Anterior cingulate cortex (tissue), 58 donors: ENCODE measurements at places on chromosomes 4 and X.

DNA sequence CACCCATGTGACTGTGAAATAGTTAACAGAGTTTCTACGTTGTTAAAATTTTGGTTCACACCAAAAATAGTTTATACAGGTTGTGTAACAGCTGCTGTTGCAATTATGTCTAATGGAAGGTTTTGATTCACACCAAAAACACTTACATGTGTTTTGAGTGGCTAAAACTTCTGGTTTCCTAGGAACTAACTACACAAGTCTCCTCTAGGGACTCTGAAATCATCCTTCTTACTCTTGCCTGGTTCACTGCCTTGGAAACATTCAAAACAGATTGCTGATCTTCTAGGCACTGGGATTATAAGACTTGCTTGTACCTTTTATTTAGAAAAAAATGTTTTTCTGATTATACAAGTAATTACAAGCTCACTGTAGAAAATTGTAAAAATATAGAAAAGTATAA lies 14.9 kb upstream of the MORC4 start:
- no peak for DNase-seq

GRCh38 chr4:186132577-186133242 lies 28.2 kb downstream of the FAM149A start:
- no peak for DNase-seq

DNA sequence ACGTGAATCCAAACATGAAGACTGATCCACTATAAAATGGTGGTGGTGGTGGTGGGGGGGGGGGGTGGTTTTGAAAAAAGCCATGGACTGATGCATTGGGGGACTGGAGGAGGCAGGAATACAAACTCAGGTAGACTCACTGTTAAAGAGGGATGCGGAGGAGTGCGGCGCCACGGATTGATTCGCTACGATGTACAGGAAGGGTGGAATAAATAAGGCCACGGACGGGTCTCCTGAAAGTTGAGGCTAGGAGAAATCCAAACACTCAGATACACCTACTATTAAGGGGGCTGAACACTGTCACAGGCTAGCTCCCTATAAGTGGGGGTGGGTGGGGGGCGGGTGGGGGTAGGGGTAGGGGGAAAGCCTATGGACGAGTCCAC lies 591 bp downstream of the ELK1 start:
- no peak for DNase-seq

DNA sequence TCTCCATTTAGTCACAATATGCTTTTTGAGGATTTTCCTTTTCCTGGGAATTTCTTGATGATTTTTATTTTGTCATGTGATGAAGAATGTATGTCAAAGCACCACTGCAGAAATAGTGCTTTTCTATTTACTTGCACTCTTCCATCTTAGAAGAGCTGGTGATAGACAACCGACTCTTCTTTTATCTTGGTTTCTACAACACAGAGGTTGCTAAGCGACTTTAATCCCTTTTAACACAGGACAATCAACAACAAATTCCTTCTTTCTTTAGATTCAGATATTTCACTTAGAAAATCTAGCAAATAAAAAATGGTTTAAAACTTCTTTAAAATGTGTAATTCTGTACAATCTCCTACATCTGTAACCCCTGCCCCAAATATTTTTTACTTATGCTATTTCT lies 34.6 kb downstream of the TET2 start:
- no peak for DNase-seq

GRCh38 chr4:24889991-24890390 lies 22.9 kb downstream of the CCDC149 start:
- no peak for DNase-seq

GRCh38 chr4:67632492-67632891 lies 68.5 kb downstream of the UBA6 start:
- no peak for DNase-seq

DNA sequence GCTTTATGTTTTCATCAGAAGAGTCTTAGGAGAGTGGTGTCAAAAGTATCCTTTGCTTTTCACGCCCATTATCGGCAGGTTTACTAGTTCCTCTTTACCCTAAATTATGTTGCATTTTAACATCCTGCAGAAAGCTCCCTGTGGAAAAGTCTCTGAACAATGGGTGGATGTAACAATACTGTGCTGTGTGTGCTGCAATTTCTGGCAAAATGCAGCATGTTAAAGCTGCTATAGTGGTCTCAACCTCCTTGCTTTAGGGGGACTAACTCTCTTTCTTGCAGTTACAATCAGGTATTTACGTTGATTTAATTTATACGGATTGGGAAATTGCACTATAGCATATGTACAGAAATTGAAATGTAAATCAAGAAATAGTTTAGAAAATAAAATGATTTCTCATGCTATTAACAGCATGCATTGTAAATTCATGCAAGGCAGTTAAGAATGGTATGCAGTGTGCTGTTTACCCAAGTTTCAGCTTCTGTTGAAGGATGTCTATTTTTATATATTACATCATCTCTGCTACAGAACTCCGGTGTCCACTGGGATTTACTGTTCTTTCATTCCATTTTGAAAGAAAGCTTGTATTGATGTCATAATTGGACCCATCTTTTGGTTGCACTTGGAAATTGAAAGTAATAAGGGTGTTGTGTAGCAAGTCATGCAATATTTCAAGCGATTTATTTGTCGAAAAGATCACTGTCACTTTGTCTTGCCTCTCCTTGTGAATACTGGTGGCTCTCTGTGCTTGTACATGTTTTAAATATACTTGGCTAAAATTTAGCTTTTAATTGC lies 145.7 kb downstream of the RAPGEF2 start:
- DNase-seq: no peak
